ENCODE measurements at places on chromosomes 6 and 20.

DNA sequence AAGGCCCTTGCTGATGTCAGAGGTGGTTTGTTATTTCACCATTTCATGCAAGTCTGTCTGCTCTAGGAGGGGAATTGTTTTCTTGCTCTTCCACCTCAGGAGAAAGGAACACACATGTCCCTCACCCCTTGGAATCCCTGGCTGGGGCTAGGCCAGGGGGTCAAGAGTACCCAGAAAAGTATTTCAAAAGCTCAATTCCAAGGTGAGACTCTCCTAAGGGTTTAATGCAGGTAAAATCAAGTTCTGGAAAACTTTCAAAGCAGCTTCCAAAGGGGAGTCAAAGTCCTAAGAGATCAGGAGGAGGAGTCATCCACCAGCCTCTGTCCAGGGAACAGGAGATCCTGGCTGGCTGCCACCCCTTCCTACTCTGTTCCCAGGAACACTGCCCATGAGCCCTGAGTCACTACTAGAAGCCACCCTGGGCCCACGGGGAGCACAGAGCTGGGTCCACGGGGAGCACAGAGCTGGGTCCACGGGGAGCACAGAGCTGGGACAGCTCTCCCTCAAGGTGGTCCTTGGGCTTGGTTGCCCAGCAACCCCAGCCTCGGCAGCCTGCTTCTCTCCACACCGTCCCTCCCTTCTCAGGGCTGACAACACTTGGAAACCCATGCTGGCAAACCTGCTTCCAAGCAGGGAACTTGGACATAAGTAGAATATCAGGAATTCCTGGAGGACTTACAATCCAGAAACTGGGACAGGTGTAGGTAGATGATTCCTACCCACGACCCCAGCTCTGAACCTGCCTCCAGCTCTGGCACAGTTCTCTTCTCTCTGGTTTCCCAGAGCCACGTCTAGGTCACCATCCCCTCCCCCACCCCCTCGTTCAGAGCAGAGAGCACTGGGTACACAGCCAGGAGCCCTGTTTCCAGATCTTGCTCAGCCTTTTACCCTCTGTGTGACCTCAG, 35.3 kb upstream of the CDKN1A start:
- DNase-seq, result peak; percentile 96

DNA sequence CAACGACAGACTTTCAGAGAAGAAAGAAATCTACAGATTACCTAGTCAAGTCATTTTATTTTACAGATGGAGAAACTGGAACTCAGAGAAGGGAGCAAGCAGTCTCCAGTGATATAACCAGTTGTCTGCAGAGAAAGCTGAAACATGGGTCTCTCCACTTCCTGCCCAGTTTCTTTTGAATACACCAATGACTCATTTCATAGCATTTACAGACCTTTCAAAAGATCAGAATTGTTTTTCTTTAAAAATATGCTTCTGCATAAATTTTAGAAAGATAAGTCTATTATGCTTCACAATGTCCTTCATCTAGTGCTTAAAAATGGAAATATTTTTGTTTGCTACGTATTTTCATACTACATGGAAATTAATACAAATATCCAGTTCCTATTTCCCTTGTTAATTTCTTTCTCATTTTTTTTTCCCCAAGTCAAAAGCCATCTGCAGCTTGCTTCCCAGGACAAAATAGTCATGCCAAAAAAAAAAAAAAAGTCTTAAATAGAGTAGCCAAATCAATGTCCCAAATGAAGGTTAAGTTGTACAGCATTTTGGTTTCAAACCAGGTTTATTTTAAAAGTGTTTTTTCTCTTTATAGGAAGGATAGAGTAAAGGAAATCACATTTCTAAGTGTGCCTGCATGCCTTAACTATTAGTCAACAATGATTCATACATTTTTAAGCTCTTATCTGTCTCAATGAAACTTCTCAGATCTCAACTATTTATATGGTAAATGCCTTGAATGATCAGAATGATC, 36.9 kb downstream of the ARHGAP18 start:
- DNase-seq, result no peak

DNA sequence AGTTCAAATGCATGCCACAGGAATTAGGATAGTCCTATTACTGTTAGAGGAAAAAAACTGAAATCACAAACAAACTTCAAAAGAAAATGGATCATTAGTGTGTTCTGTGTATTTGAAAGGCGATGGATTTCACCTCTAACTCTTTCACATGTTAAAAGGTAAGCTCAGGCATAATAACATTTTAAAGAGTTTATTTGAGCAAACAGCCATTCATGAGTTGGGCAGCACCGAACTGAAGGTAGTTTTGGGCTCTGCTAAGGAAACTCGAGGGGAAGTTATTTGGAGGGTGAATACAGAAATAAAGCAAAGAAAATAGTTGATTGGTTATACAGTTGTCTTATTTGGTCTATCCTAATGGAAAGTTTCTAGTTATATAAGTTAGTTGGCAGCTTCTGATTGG, 546.5 kb upstream of the POU3F2 start:
- no peak for DNase-seq

- no peak for DNase-seq
Observed at GRCh38 chr6:126176282-126176681, 163.6 kb upstream of the CENPW start.

- no peak for DNase-seq
Observed at GRCh38 chr6:67683960-67684359, 951.1 kb upstream of the ADGRB3 start.

DNA sequence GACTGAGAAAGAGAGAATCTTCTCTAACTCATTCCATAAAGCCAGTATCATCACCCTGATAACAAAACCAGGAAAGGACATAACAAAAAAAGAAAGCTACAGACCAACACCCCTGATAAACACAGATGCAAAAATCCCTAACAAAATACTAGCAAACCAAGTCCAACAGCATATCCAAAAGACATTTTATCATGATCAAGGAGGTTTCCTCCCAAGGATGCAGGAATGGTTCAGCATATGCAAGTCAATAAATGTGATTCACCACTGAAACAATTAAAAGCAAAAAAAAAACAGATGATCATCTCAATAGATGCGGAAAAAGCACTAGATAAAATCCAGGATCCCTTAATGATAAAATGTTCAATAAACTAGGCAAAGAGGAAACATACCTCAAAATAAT, 24.5 kb upstream of the ALDH8A1 start:
- no peak for DNase-seq

- no peak for DNase-seq
Observed at GRCh38 chr6:124679387-124679786, 282.9 kb upstream of the RNF217 start.

DNA sequence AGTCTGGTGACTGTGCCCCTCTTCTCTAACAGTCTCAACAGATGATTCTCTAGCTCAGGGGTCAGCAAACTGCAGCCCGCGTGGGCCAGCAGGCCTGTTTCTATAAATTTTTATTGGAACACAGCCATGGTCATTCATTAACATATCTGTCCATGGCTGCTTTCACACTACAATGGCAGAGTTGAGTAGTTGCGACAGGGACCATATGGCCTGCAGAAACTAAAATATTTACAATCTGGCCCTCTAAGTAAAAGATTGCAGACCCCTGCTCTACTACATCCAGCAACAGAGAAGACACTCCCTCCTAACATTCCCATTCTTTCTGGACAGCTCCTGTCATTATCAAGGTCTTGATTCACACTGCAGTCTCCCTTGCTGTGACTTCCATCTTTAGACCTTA, 45.2 kb downstream of the PLAGL2 start:
- no peak for DNase-seq

- no peak for DNase-seq
Observed at GRCh38 chr6:99521633-99522151, 6.5 kb upstream of the USP45 start.

DNA sequence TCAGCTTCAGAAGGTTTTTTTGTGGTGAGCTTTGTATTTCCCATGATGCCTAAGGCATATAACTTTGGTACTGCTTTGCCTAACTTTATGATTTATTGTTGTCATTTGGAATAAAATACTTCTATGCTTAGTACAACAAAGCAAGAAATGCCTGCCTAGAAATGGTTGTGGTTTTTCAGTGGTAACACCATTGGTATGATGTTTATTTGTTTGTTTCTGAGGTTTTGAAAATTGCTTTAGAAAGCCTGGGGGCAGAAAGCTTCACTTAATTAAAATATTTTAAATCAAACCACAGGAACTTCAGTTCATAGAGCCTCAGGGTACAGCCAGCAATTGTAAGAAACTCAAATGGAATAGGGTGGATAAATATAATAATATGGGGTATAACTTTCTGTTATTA, 351.2 kb upstream of the MAP3K7 start:
- DNase-seq, result no peak

DNA sequence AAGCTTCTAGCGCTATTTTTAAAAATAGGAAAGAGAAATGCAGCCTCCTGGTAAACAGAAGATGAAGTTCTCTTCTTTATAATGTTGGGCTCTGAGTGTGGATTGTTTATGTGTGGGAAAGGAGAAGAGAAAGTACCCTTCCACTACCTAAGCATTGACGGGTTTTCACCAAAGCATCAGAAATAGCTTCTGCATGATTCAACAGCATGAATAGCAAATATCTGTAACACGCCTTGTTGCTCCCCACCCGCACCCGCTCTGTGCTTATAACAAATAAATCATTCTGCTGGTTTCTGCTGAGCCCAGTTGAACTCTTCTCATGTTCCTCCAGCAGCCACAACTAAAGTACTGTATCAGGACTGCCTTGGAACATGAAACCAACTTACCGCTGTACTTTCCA, 20.7 kb downstream of the TXLNB start:
- no peak for DNase-seq

- no peak for DNase-seq
Observed at GRCh38 chr6:117327149-117328004, 62.0 kb downstream of the VGLL2 start.

DNA sequence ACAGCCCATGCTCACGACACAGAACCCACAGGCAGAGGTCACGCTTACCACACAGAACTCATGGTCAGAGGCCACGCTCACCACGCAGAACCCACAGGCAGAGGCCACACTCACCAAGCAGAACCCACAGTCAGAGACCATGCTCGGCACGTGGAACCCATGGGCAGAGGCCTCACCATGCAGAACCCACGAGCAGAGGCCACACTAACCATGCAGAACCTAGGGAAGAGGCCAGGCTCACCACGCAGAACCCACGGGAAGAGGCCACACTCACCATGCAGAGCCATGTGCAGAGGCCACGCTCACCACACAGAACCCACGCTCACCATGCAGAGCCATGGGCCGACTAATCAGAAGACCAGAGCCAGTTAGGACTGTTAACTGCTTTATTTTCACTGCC, 203.2 kb upstream of the THBS2 start:
- DNase-seq, result no peak

DNA sequence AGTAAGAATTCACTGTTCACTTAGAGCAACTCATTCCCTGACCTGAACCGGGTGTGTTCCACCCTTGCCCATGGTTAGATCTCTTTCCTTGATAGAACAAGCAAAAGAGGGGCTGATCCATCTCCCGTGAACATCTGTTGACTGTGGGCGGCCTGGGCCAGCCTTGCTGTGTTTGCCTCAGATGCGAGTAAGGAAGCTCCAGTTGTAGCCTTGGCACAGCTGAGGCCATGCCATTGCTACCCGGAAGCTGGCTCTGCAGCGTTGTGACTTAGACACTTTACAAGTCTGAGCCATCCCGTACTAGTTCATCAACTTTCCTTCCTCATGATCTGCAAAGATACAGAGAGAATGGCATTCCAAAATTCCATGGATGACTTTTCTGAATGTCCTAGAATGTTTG, 139.0 kb downstream of the MAP3K4 start:
- DNase-seq, result no peak

GRCh38 chr6:155143578-155144106, 120.2 kb upstream of the CLDN20 start:
- DNase-seq, result no peak

DNA sequence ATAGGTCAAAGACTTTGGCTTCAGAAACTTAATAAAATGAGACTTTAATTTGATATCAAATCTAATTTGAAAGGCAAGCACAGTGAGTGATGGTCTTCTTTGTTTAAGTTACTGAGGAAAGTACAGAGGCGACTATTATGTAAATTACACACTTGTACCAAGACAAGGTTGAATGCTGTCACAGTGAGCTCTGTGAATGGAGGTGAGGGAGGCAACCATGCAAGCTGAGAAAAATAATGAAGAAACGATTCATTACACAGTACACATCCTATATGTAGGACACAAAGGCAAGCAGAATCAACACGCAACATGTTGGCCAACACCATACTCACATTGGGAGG, 46.8 kb upstream of the CCDC28A start:
- DNase-seq, result no peak

GRCh38 chr6:42628604-42629003, 64.8 kb downstream of the UBR2 start:
- DNase-seq, result no peak

- no peak for DNase-seq
Observed at GRCh38 chr20:44460795-44461141, 14.9 kb upstream of the TTPAL start.

DNA sequence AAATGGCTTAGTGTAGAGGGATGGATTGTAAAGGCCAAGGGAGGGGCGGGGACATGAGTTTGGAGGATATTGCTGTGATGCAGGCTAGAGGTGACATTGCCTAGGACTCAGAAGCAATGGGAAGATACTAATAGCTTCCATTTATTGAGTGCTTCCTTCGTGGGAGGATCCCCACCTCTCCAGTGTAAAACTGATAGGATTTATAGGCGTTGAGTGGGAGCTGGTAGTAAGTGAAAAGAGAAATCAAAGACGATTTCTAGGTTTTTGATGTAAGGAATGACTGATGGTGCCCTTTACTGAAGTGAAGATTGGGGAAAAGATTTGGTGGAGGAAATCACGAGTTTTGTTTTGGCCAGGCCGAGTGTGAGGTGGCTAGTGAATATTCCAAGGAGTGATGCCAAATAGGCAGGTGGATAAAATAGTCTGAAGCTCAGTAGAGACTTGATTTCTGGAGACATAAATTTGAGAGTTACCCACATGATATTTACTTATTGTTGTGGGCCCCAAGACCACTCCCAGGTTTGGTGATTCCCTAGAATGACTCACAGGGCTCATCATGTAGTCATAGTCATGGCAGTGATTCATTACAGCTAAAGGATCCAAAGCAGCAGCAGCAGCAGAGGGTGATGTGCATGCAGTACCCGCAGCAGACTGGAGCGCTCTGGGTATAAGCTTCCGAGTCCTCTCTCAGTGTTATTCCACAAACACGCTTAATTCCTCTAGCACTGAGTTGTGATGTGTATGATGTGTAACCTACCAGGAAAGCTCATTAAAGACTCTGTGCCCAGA, 10.2 kb downstream of the RPRD1B start:
- DNase-seq, result no peak

DNA sequence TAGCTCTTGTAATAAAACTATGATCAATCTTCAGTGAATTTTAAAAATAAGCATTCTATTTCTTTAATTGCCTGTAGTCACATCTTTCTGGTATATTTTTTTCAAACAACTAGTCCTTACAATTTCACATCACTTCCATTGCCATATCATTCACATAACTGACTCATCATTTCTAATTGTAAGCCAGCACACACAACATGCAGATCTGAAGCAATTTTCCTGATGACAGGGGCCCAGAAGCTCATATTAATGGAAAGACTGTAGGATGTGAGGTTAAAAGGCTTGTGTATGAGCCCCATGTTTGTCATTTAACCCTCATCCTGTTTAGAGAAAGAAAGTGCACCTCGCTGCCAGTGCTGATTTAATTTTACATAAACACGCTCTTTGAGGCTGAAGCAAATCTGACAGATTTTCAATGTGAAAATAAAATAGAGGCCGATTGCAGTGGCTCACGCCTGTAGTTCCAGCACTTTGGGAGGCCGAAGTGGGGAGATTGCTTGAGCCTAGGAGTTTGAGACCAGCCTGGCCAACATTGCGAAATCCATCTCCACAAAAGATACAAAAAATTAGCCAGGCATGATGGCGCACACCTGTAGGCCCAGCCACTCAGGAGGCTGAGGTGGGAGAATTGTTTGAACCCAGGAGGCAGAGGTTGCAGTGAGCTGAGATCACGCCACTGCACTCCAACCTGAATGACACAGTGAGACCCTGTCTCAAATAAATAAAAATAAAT, 40.1 kb upstream of the LTV1 start:
- DNase-seq, result no peak

Measured in left lobe of liver (tissue), 2 donors.